ENCODE measurements at places on chromosomes 2 and 18.

- DNase-seq: no peak
Measured at GRCh38 chr2:100957996-100958653, 44.0 kb upstream of the RPL31 start.

GRCh38 chr18:28522236-28522635, 345.3 kb upstream of the CDH2 start:
- no peak for DNase-seq

GRCh38 chr2:147882631-147883030, 37.8 kb downstream of the ACVR2A start:
- DNase-seq: no peak

DNA sequence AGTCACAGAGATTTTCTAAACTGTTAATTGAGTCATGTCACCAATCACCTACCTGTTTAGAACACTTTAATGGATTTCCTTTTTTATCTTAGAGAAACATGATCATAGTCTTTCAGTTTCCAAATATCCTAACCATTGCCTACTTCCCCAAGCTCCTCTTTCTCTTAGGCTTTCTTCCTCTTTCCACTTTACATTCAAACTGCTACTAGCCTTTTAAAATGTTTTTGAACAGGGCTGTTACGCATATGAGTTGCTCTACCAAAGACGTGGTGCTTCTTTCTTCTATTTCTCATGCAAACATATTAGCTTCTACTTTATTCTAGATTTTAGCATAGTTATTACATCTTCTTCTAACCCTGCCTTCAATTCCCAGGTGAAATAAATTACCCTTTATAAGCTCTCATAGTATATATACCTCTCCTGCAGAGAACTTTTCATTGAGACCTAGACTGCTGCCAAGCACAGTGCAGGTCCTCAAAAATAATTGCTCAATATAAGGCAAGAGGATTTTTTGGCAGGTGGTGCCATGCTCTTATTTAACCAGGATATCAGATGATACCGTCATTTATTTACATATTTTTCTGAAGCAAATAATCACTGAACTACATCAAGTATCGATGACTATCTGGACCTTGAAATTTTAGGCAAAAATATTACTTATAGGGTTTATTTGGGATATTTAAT, 937.1 kb downstream of the TSN start:
- DNase-seq: no peak

- DNase-seq: no peak
Measured at GRCh38 chr2:7931808-7932207, 750.0 kb upstream of the ID2 start.

- DNase-seq: no peak
Measured at GRCh38 chr2:44326548-44327264, 34.6 kb downstream of the PREPL start.

DNA sequence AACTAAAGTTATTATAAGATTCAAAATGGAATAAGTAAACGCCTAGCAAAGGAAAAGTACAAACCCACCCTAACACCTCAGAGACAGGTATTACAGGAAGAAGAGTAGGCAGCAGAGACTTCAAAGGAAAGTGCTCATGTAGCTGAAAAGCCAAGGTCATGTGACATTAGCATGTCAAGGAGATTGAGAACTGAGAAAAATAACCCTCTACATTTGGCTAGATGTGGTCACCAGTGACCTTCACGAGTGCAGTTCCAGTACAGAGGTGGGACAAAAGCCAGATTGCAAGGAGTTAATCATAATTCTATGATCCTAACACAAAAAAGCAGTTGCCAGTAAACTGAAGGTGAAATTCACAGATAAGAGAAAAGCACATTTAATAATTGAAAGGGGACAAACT, 252.7 kb downstream of the ZEB2 start:
- no peak for DNase-seq

DNA sequence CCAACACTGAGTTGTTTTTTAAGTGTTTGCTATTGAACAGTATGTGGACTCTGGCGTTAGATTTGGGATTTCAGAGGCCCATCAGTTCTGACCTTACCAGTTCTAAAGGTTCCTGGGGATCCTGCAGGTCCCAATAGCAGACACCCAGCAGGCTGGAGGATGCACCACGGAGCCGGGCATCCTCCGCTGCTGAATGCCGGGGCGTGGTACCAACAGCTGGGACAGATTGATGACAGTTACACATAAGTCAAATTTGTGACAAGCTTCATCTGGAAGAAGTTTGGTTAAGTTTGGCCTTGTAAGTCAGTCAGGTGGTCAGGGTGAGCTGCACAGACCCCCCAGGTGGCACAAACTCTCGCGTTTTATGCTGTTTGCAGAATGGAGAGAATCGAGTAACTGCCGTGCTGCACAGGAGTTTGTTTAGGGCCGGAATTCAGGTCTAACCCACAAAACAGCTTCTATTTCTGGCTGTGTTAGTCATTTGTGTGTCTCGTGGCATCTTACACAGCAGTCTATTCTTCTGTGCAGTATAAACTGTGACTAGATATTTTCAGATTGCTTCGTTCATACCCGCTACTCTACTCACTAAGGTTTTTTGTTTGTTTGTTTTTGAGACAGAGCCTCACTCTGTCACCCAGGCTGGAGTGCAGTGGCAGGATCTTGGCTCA, 19.2 kb downstream of the CTDP1 start:
- no peak for DNase-seq

DNA sequence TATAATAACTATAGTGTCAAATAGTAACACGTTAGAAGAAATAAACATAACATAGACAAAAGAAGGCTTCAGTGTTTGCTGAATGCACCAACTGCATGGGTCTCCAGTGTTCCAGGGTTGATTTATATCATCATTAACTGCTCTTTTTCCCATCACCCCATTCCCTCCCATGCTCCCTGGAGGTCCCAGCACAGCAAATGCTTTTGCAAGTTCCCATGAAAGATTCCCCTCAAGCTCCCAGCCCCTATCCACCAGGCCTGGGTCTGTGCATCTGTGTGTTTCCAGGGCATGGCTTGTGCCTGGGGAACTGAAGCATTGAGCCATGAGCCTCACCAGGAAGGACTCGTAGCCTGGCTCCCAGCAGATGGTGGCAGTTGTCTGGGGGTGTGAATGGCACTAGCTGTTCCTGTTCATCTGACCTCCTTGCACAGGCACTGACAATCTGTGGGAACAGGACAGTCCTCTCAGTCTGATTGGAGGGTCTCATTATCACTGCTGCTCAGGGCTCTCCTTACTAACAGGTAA, 164.6 kb upstream of the RMP24 start:
- DNase-seq: no peak

DNA sequence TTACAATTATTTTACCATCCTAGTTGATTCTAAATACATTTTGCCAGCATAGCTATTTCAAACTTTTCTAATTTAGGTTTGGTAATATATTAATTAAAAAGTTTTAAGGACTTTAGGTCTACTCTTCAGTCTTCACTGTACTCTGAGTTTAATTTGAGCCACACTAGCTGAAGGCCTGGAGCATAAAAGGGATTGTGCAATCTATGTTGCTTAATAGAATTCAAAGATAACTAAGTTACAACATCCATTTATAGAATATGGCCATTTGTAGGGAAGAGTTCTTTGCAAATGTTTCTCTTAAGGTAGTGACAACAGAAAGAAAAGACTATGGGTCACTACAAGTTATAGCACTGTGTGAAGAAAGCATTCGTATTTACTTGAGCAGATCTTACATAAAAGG, 702.2 kb upstream of the NRXN1 start:
- DNase-seq: no peak

DNA sequence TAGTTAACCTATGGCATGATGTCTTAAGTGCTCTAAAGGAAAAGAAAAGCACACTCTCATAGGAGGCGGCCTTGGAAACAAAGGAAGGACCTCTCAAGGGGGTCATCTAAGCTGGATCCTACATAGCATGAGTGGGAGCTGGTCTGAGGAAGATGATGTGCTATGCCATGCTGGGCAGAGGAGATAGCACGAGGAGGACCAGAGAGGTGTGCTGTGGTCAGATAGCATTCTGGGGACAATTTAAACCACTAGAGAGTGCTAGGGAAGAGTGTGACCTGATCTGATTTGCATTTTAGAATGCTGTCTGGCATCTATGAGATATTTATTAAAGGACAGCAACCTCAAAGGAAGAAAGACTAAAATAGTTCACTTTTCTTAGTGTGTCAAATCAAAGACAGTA, 910.1 kb upstream of the CELF4 start:
- DNase-seq: no peak

DNA sequence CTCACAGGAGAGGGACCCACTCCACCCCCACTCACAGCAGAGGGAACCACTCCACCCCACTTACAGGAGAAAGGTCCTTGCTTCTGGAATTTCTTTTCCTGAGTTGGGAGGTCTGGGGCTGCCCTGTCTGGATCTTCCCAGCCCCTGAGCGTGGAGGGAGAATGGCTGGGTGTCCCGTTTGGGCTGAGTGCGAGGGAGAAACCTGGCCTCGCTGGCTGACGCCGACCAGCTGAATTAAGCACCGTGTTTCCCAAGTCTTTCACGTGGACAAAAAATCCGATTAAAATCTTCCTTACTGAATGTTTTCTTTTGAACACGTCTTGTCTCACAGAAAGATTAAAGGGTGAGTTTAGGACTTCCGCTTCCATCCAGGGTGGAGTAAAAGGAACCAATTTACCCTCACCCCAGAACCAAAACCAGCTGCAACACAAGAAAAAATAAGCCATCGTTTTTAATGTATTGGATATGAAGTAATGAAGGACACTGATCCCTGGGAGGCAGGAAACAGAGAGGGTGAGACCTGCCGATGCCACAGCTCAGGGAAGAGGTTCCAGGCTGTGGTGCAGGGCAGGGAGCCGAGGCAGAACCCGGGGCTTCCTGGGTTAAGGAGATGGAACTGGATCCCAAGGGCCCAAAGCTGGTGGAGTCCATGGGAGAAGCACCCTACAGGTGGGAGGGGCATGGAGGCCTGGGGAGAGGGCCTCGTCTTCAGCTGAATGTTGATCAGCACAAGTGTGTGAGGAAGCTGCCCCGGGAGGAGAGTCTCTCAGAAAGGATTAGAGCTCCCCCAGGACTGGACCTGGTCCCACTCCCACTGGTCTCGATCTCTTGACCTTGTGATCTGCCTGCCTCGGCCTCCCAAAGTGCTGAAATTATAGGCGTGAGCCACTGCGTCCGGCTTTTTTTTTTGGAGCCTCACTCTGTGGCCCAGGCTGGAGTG, 60.3 kb downstream of the RTP5 start:
- DNase-seq: no peak

- peak; percentile 85 for DNase-seq
Measured at GRCh38 chr2:28452534-28453081, 43.3 kb upstream of the PLB1 start.

DNA sequence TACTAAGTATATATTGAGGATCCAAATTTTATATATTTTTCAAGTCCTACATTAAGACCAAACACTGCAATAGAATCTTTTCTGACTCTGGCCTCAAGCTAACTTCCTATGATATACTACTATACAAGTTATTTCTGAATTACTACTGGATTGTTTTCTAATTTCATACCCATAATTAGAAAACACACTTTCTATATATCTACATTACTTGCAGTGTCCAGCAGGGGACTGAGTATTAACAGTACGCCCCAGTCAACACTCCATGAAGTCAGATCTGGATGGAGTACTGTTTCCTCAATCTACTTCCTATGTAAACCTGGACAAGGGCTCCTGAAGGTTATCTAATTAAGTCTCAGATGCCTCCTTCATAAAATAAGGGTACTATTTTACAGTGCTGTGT, 26.5 kb downstream of the RMP24 start:
- DNase-seq: no peak

GRCh38 chr2:71892423-71892730, 255.3 kb downstream of the CYP26B1 start:
- DNase-seq: no peak

- no peak for DNase-seq
Measured at GRCh38 chr2:179837408-179837807, 24.0 kb downstream of the ZNF385B start.

- peak; percentile 78 for DNase-seq
Measured at GRCh38 chr2:132670496-132671150, 618 bp upstream of the LYPD1 start.

GRCh38 chr18:67232406-67232805, 284.1 kb downstream of the DSEL start:
- no peak for DNase-seq

DNA sequence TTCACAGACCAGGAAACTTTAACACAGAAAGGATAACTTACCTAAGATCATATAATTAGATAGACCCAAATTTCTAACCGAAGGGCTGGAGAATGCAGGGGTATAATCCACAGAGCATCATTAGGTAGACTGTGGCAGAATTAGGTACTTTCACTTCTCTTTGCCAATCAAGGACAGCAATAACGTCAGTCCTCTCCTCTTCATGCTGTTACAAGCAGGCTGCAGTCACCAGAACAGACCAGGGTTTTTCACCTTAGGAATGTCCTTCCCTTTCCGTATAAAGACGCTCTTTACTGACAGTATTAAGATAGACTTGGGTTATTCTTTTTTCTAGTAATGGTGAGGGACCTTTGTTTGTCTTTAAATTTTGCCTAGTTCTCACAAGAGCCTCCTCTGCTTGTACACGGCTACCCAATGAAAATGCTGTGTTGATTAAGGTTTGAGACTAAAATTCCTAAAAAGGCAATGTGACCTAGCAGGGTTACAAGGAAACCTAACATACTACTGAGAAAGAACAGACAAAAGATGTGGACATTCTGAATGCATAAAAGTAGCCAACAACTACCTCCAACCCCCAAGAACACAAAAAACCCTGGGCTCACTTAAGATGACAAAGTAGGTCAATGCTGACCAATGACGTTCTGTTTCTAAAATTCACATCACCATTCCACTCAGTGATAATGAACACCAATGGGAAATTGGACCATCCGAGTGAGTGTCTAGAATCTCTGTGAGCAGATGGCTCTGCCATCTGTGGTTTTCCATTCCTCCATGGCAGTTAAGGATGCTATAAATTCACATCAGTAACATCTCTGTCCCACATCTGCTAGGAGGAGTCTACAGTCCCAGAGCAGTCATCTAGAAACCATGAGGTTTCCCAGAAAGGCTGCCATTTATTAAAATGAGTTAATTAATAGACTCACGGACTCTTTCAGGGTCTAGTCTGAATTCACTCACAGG, 2.1 kb downstream of the PDIA6 start:
- no peak for DNase-seq

- peak; percentile 34 for DNase-seq
Measured at GRCh38 chr2:204282525-204282924, 262.8 kb upstream of the PARD3B start.

- DNase-seq: no peak
Measured at GRCh38 chr2:1219901-1220573, 193.2 kb upstream of the TPO start.

DNA sequence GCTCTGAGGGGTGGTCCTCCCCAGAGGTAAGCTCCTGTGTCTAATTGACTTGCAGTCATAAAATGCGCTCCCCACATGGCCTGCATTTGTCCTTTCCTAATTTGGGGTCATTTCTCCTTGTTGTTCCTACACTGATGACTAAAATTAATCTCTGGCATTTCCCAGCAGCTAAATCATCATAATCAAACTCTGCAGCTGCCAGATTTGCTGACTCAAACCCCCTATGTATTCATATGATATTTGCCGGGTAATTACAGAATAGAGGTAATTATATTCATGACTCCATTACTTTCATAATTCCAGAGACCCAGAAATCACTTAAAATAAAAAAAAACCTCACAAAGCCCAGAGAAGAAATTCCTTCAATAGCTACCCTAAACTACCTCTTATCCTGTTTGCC, 331.4 kb upstream of the KLHL29 start:
- DNase-seq: no peak

GRCh38 chr2:37656512-37657423, 14.7 kb downstream of the CDC42EP3 start:
- DNase-seq: no peak
